ENCODE measurements at places on chromosomes 2 and 18. TPM values are rescaled to one million over a fixed set of nuclear protein-coding genes. Genes with fewer than 3 reads are reported as not detected.
A peak's percentile ranks its signal among the peaks of the same experiment; 100 is the strongest.

Gene AQP12B
- not detected for total RNA-seq

Gene MDH1B
- total RNA-seq = 1.1 TPM

Gene ALLC
- total RNA-seq = not detected

DNA sequence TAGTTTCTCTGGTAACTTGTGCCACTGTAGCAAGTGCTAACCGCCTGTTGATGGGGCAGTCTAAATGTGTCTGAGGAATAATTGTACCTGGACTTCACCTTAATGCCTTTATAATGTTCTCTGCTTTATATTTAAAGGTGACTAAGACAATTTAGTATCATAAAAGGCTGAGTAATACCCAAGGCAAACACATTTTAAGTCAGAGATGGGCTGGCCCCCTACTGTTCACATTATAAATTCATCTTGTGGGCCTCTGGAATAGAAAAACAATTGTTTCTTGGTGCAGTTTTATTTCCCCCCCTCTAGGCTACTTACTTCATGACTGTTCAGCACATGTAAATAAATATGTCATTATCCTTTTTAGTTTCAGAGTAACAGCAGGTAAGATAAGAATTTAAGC, 559.3 kb upstream of the PIK3C3 start:
- no peak for DNase-seq
- no peaks in the 10 kb centered on the region for H3K27me3 ChIP-seq
- no peak overlapping the region for H3K27ac ChIP-seq
- no peaks in the 10 kb centered on the region for H3K4me1 ChIP-seq
- H3K36me3 ChIP-seq = no peaks in the 10 kb centered on the region

DNA sequence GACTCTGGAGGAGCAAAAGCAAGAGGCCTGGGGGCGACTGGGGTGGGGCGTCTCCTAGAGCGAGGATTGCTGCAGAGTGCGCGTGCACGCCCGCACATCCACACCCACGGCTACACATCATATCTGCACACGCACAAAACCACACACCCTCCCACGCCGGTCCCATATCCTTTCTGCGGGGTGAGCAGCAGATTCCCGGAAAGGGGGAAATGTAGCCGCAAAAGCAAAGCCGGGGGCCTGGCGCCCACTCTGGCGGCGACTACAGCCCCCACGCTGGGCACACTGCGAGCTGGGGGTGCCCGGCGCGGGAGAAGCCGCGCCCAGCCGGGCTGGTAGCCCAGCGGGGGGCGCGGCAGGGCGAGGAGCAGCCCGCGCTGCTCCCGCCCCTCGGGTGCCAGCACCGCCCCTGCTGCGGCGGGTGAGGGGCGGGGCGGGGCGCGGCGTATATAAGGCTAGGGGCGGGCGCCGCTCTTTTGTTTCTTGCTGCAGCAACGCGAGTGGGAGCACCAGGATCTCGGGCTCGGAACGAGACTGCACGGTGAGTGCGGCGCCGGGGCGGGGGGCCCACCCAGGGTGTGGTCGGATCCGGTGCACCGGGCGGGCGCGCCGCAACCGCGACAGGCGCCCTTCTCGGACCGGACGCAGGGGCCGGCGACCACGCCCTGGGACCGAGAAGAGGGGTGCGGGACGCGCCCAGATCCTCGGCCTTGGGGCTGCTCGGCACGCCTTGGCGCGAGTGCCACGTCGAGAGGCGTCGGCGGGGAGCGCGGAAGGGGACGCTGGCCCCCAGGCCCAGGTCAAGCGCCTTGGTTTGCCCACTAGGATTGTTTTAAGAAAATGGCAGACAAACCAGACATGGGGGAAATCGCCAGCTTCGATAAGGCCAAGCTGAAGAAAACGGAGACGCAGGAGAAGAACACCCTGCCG, at the start of gene TMSB10:
Gene TMSB10, plus strand, starts transcription at position 476 of the 927 bp plus-strand sequence.
- peak within 1 kb of the TSS; percentile 88 for H3K4me3 ChIP-seq
- H3K27me3 ChIP-seq = no peaks in the 10 kb centered on the region
- H3K4me1 ChIP-seq = peaks cover 6% of the 10 kb centered on the region

GRCh38 chr2:110717734-110718133, 14.6 kb upstream of the ACOXL start:
- peaks cover 12% of the 10 kb centered on the region for H3K4me1 ChIP-seq
- H3K27ac ChIP-seq = no peak overlapping the region
- no peaks in the 10 kb centered on the region for H3K27me3 ChIP-seq
- DNase-seq = peak; percentile 39

- H3K36me3 ChIP-seq = no peaks in the 10 kb centered on the region
- DNase-seq = no peak
- no peak overlapping the region for H3K4me3 ChIP-seq
- H3K4me1 ChIP-seq = no peaks in the 10 kb centered on the region
- H3K27ac ChIP-seq = no peak overlapping the region
Measured at GRCh38 chr18:56185126-56185525, 453.3 kb downstream of the TXNL1 start.

DNA sequence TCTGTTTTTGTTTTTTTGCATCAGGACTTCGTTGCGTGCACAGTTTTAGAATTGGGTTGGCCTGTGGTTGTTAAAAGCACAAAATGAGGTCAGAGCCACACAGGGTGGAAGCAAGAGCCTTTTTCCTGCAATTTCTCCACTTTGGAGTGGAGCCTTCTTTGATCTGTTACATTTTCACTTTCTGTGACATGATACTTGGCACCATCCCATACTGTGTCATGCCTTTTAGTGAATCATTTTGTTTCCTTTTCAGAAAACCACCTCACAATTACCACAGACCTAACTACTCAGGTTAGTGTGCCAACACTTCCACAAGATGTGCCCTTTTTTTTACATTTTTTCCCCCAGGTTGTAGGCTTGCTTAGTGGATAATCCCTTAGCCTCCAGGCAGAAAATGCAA, 32.5 kb downstream of the MERTK start:
- no peaks in the 10 kb centered on the region for H3K27me3 ChIP-seq
- H3K27ac ChIP-seq = no peak overlapping the region
- no peak for DNase-seq

All from heart left ventricle (tissue), 16 donors.